ENCODE measurements at places on chromosomes 16 and 17. TPM values are rescaled to one million over a fixed set of nuclear protein-coding genes. Genes with fewer than 3 reads are reported as not detected.

The SMIM36 gene
- not detected for total RNA-seq

The CCL5 gene
- total RNA-seq = not detected

The CCDC78 gene
- total RNA-seq = 8.5 TPM

The ZKSCAN2 gene
- total RNA-seq = 11.6 TPM

The BHLHA9 gene
- 0.34 TPM for total RNA-seq

The TTC19 gene
- 50.7 TPM for total RNA-seq

The RASL10B gene
- total RNA-seq = 22.8 TPM

The CDRT15L2 gene
- not detected for total RNA-seq

The ABI3 gene
- 1.1 TPM for total RNA-seq

The PRSS21 gene
- total RNA-seq = 2.7 TPM

The ICAM2 gene
- 0.45 TPM for total RNA-seq

The PHAF1 gene
- total RNA-seq = 18.6 TPM

The MYCBPAP gene
- 1.7 TPM for total RNA-seq

The MYH3 gene
- total RNA-seq = 0.99 TPM

The RAB11FIP3 gene
- 32.4 TPM for total RNA-seq

DNA sequence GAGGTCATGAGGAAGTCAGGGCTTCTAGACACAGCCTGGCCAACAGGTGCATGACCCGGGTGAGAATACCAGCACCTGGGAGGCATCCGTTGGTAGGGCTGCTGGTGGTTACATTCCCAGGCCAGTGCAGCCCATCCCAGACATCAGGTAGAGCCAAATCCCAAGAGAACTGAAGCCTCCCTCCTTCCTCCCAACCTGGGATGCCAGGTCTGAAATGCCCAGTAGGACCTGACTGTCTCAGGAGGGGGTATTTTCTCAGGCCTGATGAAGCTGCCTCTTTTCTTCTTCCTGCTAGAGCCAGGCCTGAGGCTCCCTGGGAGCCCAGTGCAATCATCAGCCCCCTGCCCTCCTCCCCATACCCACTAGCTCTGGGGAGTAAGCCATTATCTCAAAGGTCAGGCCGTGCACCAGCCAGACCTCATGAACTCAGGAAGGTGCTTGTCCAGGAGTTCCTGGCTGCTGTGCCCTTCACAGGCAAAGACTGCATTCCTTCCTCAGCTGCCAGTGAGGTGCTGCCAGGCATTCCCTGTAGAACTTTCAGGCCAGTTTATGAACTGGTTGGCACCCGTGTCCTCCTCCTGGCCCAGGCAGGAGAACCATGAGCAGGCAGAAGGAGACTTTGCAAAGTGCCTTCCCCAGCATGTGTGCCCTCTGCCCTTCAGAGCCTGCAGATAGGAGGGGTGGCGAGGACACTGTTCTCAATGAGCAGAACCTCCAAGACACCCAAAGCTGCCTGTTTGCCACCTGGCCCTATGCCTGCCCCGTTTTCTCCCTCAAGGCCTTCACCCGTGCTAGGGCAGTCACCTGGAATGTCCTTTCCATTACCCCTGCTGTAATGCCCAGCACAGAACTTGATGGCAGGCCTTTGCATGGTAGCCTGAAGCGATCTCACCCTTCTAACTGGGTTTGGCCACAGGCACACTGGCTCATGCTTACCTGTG lies 7.6 kb downstream of the TBX2 start:
- no peak for DNase-seq

DNA sequence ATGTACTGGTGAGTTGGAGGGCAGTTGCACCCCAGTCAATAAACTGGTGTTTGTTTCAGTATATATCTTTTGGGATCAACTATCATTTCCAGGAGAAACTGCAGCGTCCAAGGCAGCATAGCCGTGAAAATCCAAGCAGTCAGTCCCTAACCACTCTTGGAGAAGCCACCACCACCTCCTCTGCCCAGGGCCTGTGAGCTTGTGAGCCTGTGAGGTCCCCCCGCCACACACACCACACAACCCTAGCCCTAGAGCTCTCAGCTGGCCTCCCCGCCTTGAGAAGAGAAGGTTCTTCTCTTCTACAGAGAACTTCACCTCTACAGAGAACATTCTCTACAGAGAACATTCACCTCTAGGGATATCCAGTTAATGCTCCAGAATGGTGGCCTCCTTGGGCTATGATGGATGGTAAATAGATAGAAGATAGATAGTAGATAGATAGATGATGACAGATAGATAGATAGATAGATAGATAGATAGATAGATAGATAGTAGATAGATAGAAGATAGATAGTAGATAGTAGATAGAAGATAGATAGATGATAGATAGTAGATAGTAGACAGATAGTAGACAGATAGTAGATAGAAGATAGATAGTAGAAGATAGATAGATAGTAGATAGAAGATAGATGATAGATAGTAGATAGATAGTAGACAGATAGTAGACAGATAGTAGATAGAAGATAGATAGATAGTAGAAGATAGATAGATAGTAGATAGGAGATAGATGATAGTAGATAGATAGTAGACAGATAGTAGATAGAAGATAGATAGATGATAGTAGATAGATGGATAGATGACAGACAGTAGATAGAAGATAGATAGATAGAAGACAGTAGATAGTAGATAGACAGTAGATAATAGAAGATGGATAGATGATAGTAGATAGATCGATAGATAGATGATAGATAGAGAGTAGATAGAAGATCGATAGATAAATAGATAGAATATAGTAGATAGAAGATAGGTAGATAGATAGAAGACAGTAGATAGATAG lies 13.7 kb downstream of the ALOX15B start:
- DNase-seq = no peak

- no peak for DNase-seq
Observed at GRCh38 chr16:54926166-54926838, 4.4 kb upstream of the IRX5 start.

- DNase-seq = no peak
Observed at GRCh38 chr16:87070657-87071056, 246.5 kb downstream of the C16orf95 start.

DNA sequence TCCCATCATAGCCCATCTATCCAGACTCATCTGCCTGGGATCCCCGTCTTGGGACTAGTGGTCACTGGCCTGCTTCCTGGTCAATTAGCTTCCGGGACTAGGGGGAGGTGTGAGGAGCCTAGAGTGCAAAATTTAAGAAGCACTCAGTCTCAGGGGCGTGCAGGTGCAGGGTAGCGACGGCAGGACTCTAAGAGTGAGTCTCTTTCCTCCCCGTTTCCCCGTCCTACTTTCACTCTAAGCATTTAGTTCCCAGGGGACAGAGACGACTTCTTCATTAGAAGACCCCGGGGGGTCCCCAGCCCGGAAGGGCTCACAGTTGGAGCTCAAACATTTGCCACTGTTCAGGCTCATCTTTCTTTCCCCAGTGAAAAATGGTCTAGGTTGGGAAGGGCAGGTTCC lies 677 bp upstream of the ZNHIT3 start:
- no peak for DNase-seq

GRCh38 chr16:30526137-30526822 lies at the start of gene ZNF768:
TSS of gene ZNF768 (minus strand) at chr16:30526566. CDS start at chr16:30526413, 153 bp downstream.
- DNase-seq = no peak

GRCh38 chr16:46768809-46769208 lies 20.7 kb upstream of the MYLK3 start:
- DNase-seq = no peak

DNA sequence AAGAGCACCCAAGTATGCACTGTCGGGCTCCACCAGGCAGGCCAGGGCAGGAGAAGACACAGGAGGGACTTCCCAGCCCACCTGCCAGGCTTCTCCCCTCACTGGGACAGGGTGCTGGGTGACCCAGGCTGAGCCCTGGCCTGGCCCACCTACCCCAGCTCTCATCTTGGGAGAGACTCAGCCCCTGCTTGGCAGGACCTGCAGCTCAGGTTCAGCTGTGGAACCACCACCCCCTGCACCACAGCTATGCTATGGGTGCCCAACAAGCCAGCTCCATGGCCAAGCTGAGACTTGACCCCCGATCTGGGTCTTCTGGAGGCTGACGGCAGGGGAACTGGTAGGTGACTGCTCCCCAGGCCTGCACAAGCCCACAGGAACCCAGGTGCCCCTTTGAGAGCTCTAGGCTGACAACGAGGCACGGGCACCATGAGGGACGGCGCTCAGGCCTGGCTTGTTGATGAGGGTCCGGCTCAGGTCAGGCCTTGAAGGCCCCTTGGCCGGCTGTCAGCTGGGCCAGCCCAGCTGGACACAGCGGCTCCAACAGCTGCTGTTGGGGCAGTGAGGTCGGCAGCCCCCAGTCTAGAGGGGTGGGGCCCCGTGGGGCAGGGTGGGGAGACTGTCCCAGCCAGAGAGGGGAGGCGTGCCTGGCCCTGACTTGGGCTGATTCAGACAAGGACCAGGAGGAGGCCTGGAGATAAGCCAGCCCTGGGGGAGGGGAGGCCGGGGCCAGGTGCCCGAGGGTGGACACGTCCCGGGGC lies 4.6 kb downstream of the RPUSD1 start:
- peak; percentile 46 for DNase-seq

DNA sequence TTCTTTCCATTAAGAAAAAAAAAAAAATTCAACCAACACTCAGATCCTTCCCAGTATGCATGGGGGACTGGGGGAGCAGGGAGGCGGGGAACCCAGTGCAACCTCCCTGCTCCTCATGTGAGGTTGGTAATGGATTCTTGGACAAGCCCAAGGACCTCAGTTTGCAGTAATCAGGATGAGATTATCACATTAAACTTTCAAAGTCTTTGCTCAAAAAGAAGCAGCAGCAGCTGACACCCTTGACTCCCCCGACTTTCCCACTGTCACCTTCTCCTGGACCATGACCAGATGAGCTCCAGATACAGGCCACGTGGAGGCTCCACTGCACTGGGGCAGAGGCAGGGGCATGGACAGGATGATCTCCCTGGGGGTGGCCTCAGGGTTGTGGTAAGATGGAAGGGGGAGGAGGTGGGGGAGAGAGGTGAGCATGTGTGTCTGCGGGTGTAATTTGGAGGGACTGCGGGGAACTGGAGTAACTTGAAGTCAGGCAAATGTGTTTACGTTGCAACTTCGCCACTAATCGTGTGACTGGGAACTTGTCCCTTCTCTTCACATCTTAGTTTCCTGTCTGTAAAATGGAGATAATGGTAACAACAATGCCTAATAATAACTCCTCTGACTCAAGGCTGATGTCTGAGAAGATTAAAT lies 19.8 kb downstream of the ZNF385C start:
- no peak for DNase-seq

- peak; percentile 74 for DNase-seq
Observed at GRCh38 chr16:1723450-1724147, 17.6 kb downstream of the MAPK8IP3 start.

GRCh38 chr17:68101987-68102314 lies 66.4 kb downstream of the KPNA2 start:
- DNase-seq = no peak

DNA sequence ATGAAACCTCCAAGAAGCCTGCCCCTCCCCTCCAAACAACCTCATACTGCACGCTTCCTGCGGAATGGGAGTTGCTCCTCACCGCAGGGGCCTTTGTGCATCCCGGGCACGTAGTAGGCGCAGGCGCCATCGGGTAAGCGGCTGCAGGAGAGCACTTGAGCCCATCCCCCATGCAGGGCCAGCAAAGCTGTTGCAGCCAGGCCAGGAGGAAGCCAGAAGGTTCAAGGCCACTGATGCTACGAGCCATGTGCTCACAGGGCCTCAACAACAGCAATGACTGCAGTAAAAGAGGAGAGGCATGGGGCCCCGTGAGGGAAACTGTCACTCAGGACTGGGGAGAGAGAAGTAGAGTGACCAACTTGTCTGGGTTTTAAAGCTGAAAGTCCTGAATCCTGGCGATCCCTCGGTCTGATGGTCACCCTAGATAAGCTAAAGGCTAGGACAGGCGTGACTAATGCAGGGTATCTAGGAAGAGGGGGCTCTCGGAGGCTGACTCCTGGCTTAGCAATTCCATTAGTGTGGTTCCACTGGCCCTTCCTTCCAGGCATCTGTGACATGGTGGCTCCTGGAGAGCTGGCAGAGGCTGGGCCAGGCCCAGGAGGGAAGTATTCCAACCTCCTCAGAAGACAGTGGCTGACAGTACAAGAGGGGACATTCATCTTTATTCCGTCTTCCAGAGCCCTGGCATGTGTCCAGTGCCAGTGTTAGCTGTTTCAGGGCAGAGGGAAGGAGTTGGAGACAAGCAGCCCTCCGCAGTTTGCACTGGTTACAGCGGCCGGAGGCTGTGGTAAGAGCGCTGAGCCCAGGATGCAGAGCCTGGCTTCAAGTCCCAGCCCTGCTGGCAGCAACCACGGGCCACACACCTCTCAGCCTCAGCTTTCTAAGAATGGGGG lies 20.8 kb downstream of the GOSR2 start:
- peak; percentile 57 for DNase-seq

GRCh38 chr17:73042809-73043685 lies 49.4 kb downstream of the SLC39A11 start:
- DNase-seq = no peak

GRCh38 chr17:8185582-8186445 lies 4.2 kb downstream of the BORCS6 start:
- DNase-seq = peak; percentile 100

DNA sequence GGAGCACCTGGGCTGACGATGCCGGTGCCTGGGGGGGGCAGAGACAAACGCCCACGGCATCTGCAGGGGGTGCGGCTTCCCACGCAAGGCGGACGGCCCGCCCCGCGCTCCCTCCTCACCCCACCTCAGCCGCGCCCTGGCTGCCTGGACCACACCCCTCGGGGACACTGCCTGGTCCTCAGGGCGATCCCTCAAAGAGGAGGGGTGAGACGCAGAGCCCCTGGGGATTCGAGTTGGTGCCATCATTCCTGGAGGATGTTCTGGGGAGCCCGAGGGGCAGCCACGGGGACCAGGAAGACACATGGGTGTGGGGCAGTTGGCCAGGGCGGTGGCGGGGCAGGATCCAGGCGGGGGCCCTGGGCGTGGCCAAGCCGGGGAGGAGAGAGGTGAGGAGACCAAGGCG lies 3.9 kb downstream of the IGFALS start:
- no peak for DNase-seq

GRCh38 chr16:54649876-54650275 lies 280.8 kb upstream of the IRX5 start:
- no peak for DNase-seq

DNA sequence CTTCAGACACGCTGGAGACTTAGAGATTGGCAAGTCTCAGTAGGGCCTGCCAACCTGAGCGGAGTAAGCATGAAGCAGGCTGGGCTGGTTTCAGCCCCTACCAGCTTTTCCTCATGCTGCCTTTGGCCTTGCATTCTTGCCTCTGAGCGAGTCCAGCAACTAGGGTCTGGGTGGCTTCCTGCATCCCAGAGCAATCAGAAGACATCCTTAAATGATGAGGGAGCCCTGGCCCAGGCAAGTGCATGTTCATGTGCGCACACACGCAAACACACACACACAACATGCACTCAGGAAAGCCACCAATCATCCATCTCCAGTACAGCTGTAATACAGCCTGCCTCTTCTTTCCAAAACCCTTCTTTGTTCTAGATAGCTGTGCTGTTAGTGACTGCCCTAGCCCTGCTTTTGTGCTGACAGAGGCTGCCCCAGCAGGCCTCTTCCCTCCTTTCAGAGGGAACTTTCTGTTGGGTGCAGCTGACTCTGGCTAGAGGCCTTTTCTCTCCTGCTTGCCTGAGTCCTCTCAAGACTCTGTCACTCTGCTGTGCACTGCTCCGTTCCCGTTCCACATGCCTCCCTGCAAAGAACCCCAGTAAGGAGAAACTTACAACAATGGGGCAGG lies 30.7 kb upstream of the TBX2 start:
- DNase-seq = no peak

Measured in H1 (cell line).